ENCODE measurements at places on chromosomes 4 and X. TPM values are rescaled to one million over a fixed set of nuclear protein-coding genes. Genes with fewer than 3 reads are reported as not detected.

CT45A3 gene
- total RNA-seq: not detected

ALB gene
- 1.0 TPM for total RNA-seq

- H3K4me3 ChIP-seq: no peak overlapping the region
- H3K27ac ChIP-seq: no peak overlapping the region
- no peak for DNase-seq
- H3K4me1 ChIP-seq: no peaks in the 10 kb centered on the region
- H3K36me3 ChIP-seq: no peaks in the 10 kb centered on the region
Measured at GRCh38 chrX:72060196-72060920, 71.4 kb downstream of the RTL5 start.

STPG2 gene
- total RNA-seq: not detected

- no peaks in the 10 kb centered on the region for H3K27me3 ChIP-seq
- no peak overlapping the region for H3K27ac ChIP-seq
- H3K4me1 ChIP-seq: peaks cover 17% of the 10 kb centered on the region
- no peak overlapping the region for H3K4me3 ChIP-seq
- peak; percentile 68 for DNase-seq
Measured at GRCh38 chr4:2399631-2400190, 18.7 kb downstream of the ZFYVE28 start.

DNA sequence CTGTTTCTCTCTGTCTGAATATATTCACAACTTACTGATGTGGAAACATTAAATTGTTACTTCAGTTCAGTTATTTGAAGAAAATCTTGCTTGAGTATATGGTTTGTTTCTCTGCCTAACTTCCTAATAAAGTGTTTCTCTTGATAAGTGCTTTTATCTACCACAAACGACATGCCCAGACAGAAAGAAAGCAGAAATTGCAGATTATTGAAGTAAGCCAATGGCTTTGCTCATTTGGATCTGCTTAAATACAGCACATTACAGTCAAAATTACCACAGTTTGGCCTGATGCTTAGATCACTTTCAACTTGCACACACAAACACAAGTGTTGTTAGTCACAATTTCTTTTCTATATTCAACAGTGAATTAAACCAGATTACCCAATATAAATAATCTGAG lies 68.0 kb downstream of the ATOH1 start:
- H3K27ac ChIP-seq: no peak overlapping the region
- H3K27me3 ChIP-seq: no peaks in the 10 kb centered on the region
- no peaks in the 10 kb centered on the region for H3K4me1 ChIP-seq
- no peak for DNase-seq
- no peak overlapping the region for H3K4me3 ChIP-seq

DNA sequence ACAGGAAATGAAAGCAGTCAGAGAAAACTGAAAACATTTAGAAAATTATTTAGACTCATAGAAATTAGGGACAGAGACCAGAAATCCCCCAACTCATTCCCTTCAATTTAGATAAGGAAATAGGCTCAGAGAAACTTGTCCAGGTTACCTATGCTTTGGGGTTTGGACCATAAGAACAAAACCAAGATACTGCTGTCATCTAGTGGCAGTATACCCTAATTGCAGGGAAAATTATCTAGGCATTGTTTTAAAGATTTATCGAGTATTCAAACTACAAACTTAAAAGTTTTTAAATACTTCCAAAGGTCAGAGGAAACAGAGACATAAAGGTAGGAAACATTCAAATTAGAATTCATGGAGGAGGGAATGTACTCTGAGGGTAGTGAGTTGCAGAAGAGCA lies 67.0 kb upstream of the KLHL13 start:
- no peak overlapping the region for H3K4me3 ChIP-seq
- H3K27me3 ChIP-seq: no peaks in the 10 kb centered on the region
- H3K27ac ChIP-seq: no peak overlapping the region
- no peak for DNase-seq
- H3K4me1 ChIP-seq: no peaks in the 10 kb centered on the region

IL1RAPL2 gene
- total RNA-seq: not detected

DNA sequence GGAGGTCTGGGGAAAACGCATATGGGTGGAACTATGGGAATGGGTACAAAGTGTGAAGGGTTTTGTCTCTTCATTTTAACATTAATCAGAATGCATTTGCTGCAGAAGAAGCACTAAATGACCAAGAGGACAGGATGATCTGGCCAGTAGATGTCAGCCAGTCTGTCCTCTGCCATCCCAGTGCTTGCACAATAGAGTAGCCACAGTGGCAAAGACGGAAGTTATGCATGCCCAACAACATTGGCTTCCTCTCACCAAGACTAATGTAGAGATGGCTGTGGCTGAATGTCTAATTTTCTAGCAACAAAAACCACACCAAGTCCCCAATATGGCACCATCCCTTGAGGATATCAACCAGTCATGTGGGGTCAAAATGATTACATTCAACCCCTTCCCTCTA lies 45.0 kb upstream of the ARHGEF6 start:
- DNase-seq: no peak
- no peak overlapping the region for H3K4me3 ChIP-seq
- no peak overlapping the region for H3K27ac ChIP-seq
- H3K4me1 ChIP-seq: peaks cover 7% of the 10 kb centered on the region
- H3K27me3 ChIP-seq: no peaks in the 10 kb centered on the region
- no peaks in the 10 kb centered on the region for H3K36me3 ChIP-seq

DNA sequence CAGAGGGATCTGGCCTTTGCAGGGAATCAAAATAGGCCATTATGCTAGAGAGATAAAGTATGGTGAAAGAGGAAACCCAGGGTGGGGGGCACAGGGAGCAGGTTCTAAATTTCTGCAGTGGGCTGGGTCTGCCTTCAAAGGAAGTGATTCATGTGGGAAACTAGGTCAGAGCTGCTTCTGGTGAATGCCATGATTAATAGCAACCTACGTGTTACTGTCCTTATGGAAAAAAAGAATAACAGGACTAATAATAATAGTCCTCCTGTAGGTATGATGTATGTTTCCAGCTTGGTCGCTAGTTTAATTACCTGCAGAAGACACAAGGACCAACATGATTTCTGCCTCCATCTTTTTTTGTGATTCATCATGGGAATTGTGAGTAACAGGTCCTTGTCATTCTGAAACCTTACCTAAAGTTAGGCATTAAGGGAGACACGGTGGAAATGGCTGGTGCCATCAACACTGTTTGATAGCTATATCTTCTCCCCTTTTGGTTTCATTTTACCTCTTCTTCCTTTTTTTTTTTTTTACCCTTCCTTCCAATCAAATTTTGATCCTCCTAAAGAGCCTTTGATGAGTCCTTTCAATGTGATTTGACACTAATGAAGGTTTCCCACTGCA lies 180.4 kb downstream of the CPEB2 start:
- no peak overlapping the region for H3K27ac ChIP-seq
- H3K4me1 ChIP-seq: no peaks in the 10 kb centered on the region
- no peaks in the 10 kb centered on the region for H3K27me3 ChIP-seq
- no peak for DNase-seq
- no peak overlapping the region for H3K4me3 ChIP-seq
- H3K36me3 ChIP-seq: no peaks in the 10 kb centered on the region

MAB21L2 gene
- total RNA-seq: not detected

DNA sequence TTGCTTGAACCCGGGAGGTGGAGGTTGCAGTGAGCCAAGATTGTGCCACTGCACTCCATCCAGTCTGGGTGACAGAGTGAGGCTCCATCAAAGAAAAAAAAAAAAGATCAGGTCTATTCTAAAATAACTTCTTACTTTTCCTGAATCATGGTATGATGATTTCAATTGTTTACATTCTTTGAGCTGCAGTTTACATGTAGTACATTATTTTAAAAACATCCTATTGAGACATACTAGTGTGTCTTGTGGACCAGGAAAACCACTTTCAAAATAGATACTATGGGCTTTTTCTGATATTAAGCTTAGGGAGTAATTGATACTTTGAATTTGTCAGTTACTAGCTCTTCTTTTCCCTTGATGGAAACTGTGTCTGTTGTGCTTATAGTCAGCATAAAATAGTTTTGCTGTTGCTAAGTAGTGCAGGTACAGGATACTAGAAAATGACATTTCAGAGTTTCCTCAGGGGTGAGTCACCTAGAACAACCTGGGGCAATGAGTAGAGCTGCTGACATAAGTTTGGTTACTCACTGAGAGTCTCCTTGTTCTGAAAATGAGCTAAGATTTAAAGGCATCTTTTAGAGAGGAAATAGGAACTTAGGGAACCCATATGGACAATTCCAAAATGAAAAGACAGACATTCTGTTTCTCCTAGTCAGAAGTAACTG lies 53.2 kb upstream of the C4orf54 start:
- H3K27ac ChIP-seq: no peak overlapping the region
- no peaks in the 10 kb centered on the region for H3K36me3 ChIP-seq
- no peaks in the 10 kb centered on the region for H3K27me3 ChIP-seq
- H3K4me1 ChIP-seq: no peaks in the 10 kb centered on the region
- DNase-seq: no peak

- no peaks in the 10 kb centered on the region for H3K36me3 ChIP-seq
- no peaks in the 10 kb centered on the region for H3K27me3 ChIP-seq
- no peak overlapping the region for H3K4me3 ChIP-seq
- peaks cover 2% of the 10 kb centered on the region for H3K4me1 ChIP-seq
- H3K27ac ChIP-seq: no peak overlapping the region
- no peak for DNase-seq
Measured at GRCh38 chr4:105108971-105109370, 37.7 kb upstream of the TET2 start.

GRCh38 chrX:94752434-94753169 lies 1078.6 kb downstream of the FAM133A start:
- DNase-seq: no peak
- no peak overlapping the region for H3K4me3 ChIP-seq
- no peaks in the 10 kb centered on the region for H3K36me3 ChIP-seq
- H3K4me1 ChIP-seq: no peaks in the 10 kb centered on the region

- peak overlapping the region; percentile 68 for H3K27ac ChIP-seq
- no peaks in the 10 kb centered on the region for H3K4me1 ChIP-seq
- no peak for DNase-seq
- no peak overlapping the region for H3K4me3 ChIP-seq
- no peaks in the 10 kb centered on the region for H3K27me3 ChIP-seq
Measured at GRCh38 chrX:68929332-68930150, 100.7 kb downstream of the EFNB1 start.

- no peaks in the 10 kb centered on the region for H3K36me3 ChIP-seq
- DNase-seq: no peak
- no peak overlapping the region for H3K27ac ChIP-seq
- no peaks in the 10 kb centered on the region for H3K4me1 ChIP-seq
Measured at GRCh38 chr4:58602731-58603359, 1492.7 kb upstream of the IGFBP7 start.

CXorf49 gene
- not detected for total RNA-seq

SASH3 gene
- total RNA-seq: 44.0 TPM

AMBN gene
- not detected for total RNA-seq

DNA sequence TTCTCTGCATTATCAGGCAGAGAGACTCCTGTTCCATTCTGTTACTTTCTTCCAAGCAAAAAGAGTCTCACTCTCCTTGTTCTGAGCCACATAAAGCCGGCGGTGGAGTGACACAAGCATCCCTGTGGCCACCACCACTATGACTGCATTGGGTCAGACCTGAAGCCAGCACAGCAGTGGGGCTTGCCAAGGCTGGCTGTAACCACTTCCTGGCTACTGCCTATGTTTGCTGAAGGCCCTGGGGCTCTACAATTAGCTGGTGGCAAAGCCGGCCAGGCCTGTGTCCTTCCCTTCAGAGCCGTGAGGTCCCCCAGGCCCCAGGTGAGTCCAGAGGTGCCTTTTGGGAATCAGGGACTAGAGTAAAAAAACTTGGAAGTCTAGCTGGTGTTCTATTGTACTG lies 31.8 kb downstream of the PLAC8 start:
- no peak overlapping the region for H3K27ac ChIP-seq
- peak; percentile 24 for DNase-seq
- H3K4me1 ChIP-seq: no peaks in the 10 kb centered on the region

DNA sequence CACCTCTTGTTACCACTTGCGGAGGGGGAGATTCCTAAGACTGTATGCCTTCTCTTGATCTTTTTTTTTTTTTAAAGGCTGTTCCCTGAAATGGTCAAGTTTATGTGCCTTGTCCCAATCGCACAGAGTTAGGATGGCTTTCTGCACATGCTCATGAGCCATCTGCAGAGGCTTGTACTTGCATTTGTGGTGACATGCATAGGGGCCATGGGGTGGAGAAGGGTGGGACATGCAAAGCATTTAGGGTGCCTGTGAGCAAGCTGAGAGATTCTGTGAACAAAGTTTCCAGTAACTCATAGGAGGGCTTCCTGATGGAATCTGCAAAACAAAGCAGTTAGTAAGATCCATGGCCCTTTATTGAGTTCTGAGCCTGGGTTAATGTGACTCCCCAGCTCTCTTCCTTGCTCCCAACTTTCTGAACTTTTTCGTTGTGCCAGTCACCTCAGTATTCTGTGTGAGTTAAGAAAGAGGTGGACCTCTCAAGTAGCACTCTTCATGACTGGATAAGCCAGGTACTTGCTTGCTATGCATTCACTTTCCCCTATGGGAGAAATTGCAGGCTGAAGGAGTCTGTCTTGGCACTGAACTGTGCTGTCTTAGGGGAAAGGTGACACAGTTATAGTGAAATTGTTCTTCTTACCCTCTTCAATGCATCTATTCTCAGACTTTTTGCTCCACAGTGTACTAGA lies 37.9 kb upstream of the DHX15 start:
- no peak overlapping the region for H3K27ac ChIP-seq
- no peaks in the 10 kb centered on the region for H3K36me3 ChIP-seq
- no peaks in the 10 kb centered on the region for H3K4me1 ChIP-seq
- DNase-seq: no peak
- H3K27me3 ChIP-seq: no peaks in the 10 kb centered on the region

GRCh38 chrX:120549483-120550452 lies 11.0 kb downstream of the CUL4B start:
- H3K27ac ChIP-seq: no peak overlapping the region
- no peaks in the 10 kb centered on the region for H3K4me1 ChIP-seq
- no peaks in the 10 kb centered on the region for H3K27me3 ChIP-seq
- no peak overlapping the region for H3K4me3 ChIP-seq
- H3K36me3 ChIP-seq: peaks cover 8% of the 10 kb centered on the region
